ENCODE measurements at places on chromosomes 3 and 15. TPM values are rescaled to one million over a fixed set of nuclear protein-coding genes. Genes with fewer than 3 reads are reported as not detected.

The FGF7 gene
- not detected for total RNA-seq

The NMD3 gene
- 65.3 TPM for total RNA-seq

The SEMA5B gene
- not detected for total RNA-seq

The SLC24A5 gene
- total RNA-seq, result not detected

Measured in PC-3 (cell line).